ENCODE measurements at places on chromosomes 6 and 20.

- DNase-seq, result no peak
Observed at GRCh38 chr6:139582956-139583355, 208.5 kb upstream of the CITED2 start.

DNA sequence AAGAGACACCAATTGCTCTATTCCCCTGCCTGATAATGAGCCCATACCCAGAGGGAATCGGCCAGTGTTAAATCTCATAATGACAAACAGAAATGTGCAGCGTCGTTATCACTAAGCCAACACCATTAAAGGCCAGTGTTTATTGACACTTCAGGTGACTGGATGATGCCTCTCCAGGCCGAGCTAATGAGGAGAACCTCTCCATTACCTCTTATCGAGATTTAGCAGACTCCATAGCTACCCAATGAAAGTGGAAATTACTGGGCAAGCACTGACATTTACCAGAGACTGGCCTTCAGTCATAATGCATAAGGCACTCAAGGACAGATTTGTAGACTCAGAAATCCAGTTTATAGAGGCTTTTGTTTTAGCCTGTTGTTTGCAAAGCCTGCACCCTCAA is 669.5 kb downstream of the MAFB start:
- DNase-seq, result no peak

DNA sequence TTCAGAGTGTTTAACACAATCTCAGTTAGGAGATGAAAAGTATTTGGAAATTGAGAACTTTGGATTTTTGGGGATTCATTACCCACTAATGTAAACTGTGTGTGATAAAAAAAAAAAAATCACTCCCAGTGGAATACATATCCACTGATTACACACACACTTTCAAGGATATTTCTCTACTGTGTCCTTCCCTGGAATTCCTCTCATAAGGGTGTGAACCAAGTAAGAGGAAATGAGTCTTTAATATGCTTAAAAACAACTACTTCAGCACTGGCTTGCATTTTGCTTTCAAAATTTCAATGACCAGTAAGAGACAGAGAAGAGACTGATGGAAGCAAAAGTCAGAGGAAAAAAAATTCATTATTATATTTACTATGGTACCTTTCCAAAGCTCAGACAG is 24.5 kb upstream of the MYCT1 start:
- DNase-seq, result no peak

GRCh38 chr6:105431226-105431625 is 28.3 kb upstream of the PREP start:
- DNase-seq, result no peak

GRCh38 chr20:32070282-32070681 is 18.2 kb downstream of the HCK start:
- no peak for DNase-seq

GRCh38 chr6:170160628-170161611 is 130.0 kb downstream of the DLL1 start:
- no peak for DNase-seq

DNA sequence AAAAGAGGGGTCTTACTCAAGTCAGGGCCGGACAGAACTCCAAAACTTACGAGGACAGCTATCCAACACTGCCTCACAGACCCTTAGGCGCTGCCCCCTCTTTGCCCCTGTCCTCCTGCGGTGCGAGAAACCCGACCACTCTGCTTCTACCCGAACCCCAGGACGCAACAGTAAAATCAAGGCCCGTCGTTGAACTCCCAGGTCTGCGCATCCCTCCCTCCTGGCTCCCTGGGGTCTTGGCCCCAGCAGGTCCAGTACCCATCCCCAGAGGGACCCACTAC is 6.4 kb downstream of the OLIG3 start:
- DNase-seq, result no peak

DNA sequence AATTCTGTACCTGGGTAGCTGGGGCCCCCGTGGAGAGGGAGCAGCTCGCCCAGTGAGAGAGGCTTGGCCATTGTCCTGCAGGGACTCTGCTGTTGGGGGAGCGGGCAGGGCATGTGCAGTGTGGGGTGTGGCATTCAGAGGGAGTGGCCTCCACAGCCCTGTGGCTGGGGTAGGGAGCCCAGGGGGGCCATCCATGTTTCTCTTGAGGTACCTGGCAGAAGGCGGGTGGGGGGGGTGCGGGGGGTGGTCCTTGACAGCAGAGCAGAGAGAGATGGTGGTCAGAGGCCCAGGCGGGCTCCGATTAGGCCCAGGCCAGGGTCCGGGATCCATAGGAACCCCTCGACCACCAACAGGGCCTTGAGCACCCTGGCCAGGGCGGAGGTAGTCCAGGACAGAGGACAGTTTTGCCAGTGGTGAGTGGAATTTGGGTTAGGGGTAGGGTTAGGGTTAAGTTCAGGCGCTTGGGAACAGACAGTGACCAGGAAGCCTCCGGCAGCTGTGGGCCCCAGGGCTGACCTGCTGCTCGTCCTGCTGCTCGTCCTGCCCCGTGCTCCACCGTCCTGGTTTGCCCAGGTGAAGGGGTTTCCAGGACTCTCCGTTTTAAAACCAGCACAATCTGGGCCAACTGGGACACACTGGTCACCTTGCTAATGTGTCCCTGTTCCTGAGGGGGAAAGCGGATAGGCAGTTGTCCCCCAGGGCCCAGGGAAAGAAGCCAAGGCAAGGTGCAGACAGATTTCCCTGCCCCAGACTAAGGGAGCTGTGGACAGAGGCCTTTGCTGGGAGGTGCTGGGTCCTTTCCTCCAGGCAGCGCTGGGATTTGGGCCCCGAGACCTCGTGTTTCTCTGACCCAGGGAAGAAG is 24.8 kb upstream of the MYT1 start:
- DNase-seq, result no peak

DNA sequence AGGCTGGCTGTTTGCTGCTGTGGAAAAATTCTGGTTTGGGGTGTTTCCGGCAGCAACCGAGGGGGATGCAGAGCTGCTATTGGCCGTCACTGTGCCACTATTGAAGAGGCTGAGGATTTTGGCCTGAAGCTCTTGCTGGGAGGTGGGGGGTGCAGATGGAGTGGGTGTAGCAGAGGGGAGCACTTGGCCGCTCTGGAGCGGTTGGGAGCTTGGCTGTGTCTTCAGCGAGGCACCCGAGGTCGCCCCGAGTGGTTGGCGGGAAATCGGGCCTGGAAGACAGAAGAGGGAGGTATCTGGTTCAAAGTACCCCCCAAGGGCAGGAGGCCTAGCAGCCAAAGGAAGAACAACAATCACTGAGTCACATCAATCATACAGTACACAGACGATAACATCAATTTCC is 27.1 kb downstream of the NCOA5 start:
- no peak for DNase-seq

GRCh38 chr20:23379772-23380171 is 17.8 kb downstream of the GZF1 start:
- DNase-seq, result no peak

- DNase-seq, result no peak
Observed at GRCh38 chr20:12012241-12013222, 94.8 kb downstream of the BTBD3 start.

DNA sequence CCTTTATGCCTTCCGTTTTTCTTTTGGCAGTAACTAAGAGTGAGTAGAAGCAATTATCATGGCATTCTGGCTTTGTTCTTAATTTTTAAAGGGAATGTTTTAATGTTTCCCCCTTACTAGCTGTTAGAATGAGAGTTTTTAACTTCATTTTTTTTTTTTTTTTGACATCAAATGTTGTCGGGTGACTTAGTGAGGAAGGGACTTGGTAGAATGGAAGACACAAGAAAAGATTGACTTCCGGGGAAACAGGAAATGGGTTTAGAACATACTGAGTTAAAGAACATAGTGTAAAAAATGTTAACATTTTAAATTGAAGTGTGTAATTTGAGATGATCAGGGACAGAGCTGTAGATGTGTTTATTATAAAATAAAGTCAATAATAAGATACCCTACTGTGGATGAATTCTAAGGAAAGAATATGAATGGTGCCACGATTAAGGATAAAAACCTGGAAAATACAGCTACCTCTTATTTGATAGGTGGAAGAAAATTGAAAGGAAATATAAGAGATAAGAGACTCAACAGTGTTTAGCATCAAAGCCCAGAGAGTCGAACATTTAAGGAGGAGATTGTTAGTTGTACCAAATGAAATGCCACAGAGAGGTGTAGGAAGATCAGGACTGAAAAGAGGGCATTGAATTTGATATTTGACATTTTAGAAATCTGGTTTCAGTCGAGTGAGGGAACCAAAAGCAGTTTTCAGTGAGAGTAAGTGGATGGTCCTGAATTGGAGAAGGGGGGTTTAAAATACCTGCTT is 9.4 kb downstream of the HSF2 start:
- no peak for DNase-seq

DNA sequence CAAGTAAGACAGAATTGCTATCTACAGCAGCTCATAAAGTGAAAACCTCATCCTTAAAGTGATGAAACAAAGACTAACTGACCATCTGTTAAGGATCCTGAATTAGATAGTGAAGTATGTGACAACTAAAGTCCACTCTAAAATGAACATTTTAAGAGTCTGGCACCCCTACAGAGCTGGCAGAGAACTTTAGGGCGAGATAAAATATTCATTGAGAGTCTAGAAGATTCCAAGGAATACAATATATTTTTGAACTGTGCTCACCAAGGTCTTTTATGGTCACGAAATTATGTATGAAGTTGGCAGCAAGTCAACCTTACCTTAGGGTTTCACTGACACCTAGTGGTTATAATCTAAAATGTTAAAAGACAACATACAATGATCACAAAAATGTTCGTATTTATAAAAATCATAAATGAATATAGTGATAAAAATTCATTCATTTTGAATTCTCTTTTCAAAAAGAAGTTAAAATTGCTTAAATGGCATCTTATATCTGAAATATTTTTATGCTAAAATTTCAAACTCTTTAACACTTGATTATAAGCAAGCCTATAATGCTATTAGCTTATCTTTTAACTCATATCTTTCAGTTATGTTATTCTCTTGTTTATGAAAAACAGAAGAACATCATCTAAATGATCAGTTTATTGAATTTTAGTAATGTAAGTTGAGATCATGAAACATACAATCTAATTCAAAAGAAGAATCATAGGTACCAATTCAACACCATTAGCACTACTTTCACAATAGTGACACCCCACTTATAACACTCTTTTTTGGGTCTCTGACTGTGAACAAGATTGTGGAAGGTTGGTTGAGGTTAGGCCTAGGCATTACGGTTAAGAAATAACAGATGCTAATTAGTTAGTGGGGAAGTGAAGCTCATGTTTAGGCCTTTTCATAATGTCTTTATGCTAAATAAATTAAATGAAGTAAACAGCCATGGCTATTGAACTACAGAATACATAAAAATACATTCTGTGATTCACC is 27.5 kb downstream of the RSPH3 start:
- no peak for DNase-seq

- no peak for DNase-seq
Observed at GRCh38 chr6:113882336-113883022, 25.3 kb downstream of the MARCKS start.

DNA sequence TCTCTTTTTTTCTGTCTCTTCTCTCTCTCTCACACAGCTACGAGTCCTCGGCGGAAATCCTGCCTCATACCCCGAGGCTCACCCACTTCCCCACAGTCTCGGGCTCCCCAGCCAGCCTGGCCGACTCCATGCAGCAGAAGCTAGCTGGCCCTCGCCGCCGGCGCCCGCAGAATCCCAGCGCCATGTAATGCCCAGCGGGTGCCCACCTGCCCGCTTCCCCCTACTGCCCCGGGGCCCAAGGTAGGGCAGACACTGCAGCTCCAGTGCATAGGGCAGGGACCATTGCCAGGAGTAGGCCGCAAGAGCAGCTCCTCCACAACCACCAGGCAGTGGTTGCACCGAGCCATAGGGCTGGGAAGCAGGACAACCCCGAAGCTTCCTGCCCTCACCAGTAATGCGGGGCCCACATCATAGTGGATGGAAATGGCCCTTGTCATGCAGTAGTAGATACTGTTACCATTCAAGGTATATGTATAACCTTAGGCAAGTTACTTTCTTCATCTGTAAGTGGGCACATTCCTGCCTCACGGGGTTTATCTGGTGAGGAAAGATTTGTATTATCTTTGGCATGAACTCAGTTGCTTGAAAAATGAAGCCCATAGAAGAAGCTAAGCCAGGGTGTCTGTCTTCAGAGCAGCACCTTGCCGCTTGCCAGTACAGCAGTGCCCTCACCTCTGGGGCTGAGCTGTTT is 36.9 kb upstream of the ID1 start:
- no peak for DNase-seq

DNA sequence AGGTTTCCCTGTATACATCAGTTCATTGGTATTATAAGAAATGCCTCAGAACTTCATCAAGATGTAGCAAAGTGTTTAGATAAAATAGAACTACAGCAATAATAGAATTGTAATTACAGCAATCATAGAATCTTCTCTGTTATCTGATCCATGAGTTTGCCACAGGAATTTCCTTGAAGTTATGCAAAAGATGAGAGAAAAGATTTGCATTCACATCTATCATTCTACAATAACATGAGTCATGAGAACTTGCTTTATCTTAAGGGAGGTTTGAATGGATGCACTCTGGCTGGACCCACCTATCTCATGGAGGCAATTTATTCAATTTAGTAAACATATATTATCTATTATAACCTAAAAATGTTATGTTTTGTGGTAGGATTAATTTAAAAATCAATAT is 329.8 kb upstream of the EPHA7 start:
- DNase-seq, result no peak
